Spleen (tissue), 13 donors: ENCODE measurements at places on chromosomes 1 and 21. TPM values are rescaled to one million over a fixed set of nuclear protein-coding genes. Genes with fewer than 3 reads are reported as not detected.

Gene TOMM40L
- total RNA-seq = 8.3 TPM

Gene KCNH1
- total RNA-seq = not detected

Gene CYP4X1
- total RNA-seq = 0.14 TPM

Gene MROH9
- not detected for total RNA-seq

Gene TRABD2B
- 0.60 TPM for total RNA-seq

Gene KCNT2
- 0.98 TPM for total RNA-seq

Gene FASLG
- 5.0 TPM for total RNA-seq

DNA sequence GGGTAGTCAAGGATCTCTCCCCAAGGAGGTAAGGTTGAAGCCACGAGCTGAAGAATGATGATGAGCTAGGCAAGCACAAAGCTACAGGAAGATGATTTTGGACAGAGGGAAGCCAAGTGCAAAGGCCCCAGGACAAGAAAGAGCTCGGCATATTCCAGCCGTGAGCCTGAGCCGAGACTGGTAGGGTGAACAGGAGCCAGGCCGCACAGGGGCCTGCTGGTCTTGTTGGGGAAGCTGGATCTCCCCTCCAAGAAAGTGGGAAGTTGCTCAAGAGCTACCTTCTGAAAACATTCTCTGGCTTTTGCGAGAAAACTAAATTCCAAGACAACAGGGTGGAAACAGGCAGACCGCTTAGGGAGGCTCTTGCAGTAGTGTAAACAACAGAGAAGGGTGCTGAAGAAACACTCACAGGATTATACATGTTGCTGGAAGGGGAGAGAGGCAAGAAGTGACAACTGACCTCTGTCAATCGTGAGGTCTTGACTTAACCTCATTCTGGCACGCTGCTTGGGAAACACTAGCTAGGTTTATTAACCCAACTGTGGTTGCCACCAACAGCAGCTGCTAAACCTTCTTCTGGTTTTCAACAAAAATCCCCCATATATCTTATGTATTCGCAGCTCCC lies 625.2 kb downstream of the SMYD3 start:
- DNase-seq = no peak

DNA sequence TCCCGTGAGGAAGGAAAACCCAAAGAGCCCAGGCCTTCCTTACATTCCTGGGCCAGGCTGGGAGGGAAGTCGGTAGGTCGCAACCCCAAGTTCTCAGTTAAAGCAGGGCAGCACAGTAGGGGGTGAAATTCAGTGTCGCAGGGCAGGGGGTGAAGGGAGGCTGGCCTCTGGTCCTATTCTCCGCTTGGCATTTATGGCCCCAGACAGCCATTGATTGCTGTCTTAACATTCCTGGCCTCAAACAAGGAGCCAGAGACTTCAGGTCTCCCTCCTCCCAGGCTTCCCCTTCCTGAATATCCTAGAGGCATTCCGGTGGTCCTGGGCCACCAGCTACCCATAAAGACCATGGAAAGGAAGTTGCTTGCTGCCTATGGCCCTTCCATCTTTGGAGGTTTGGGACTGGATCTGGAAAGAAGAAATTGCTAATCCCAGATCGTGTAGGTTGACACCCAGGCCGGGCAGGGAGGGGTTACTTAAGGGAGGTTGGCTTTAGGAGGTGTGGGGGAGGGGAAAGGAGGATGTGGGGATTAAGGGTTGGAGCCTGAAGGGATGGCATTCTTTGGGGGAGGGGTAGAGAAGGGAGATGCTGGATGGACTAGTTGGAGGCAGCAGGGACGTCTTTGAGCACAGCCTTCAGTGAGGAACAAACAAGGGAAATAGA lies 1.7 kb downstream of the LIN28A start:
- DNase-seq = no peak

GRCh38 chr1:208748387-208749165 lies 504.4 kb upstream of the PLXNA2 start:
- no peak for DNase-seq

DNA sequence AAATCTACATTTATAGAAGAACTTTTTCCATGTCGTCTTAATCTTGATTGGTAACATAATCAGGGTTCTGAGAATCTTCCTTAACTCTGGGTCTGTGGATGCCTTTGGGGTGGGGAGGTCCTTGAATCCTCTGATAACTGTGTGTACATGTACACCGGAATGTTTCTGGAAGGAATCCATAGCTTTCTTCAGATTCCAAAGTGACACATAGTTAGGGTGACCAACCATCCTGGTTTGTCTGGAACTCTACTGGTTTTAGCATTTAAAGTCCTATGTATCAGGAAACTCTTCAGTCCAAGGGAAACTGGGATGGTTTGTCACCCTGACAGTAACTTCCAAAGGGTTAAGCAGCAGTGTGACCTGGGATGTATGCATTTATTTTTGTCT lies 16.8 kb downstream of the STRIP1 start:
- DNase-seq = no peak

DNA sequence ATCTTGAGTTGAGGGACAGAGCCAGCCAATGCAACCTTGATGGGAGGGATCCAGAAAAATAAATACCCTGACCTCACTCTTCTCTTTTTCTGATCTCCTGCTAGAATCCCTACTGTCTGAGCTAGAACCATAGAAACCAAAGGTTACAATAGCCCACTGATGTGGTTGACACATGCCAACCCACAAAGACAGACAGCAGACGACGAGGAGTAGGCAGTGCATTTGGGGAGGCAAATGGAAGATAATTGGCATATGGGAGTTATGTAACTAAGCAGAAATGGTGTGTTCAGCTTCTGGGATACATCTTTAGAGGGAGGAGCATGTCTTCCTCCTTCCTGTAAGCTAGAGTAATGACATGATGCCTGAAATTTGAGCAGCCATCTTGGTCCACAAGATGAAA lies 171.7 kb upstream of the FGGY start:
- no peak for DNase-seq

GRCh38 chr1:53899206-53899628 lies 5.2 kb downstream of the DIO1 start:
- DNase-seq = no peak

DNA sequence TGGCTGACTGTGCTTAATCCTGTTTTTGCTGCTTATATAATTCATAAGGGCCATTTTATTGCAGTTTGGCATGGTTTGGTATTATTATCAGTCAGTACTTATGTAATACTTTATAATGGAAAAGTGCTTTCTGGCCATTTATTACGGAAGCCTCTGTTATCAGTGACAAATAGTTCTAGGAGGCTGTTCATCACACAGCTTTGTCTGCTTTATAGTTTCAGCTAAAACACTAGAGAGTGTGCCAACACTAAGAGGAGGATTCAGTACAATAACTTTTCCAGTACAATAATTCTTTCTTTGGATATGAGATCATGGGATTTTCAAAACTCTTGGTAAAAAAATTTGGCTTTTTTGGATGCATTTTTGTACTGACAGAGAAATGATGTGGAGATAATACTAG lies 102.9 kb upstream of the PTGFR start:
- no peak for DNase-seq

- DNase-seq = no peak
These were observed 7.5 kb downstream of the COL9A2 start for GRCh38 chr1:40309374-40310128.

DNA sequence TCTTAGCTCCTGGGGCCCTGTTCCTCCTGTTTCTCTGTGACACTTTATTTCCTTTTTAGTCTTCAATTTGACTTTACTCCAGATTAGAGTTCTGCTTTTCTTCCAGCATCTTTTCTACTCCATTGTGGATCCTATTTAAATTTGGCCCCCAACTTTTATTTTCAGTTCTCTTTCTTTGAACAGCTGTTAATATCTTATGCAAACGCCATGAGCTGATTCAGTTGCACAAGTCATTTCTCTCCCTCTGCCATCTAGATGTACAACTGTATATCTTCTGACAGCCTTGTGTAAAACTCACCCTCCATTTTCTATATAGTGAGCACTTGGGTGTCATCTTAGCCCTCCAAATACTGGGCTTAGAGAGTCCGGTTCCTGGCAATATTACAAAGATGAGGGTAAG lies 42.2 kb downstream of the SPATA17 start:
- no peak for DNase-seq

GRCh38 chr1:245656189-245656717 lies 501.5 kb downstream of the KIF26B start:
- DNase-seq = no peak

DNA sequence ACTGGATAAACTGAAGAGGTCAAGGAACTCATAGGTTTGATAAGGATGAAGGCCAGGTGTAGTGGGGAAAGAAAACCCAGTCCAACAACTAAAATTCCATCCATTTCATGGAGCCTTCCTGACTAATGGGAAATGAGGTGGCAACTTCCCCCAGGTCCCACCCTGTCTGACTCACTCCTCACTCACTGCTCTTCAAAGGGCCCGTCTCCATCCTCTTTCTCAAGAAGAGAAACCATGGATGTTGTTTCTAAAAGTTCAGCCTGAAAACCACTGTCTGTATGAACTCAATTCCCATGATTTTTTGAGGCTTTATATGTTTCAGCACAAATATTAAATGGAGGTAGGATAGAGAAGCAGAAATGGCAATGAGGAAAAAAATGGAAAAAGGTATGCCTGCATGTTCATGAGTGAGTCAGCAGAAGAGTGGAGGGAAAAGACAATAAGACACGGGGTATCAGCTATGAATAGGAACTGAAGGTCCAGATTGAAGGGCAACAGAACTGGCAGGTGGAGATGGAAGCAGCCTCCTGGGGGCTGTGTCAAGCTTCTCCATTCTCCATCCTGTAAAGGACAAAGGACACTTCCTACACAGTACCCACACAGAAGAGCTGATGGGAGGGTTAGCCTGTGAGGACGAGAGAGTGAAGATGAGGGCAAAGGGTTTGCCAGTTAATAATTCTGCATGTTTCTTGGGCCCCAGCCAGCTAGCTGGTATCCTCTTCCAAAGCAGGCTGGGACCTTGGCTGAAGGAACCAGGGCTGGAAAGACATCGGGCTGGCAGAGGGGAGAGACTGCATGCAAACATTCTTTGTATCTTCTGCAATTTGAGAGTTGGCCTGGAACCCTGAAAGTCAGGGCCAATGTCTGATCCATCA lies 5.5 kb upstream of the ELOVL1 start:
- no peak for DNase-seq

DNA sequence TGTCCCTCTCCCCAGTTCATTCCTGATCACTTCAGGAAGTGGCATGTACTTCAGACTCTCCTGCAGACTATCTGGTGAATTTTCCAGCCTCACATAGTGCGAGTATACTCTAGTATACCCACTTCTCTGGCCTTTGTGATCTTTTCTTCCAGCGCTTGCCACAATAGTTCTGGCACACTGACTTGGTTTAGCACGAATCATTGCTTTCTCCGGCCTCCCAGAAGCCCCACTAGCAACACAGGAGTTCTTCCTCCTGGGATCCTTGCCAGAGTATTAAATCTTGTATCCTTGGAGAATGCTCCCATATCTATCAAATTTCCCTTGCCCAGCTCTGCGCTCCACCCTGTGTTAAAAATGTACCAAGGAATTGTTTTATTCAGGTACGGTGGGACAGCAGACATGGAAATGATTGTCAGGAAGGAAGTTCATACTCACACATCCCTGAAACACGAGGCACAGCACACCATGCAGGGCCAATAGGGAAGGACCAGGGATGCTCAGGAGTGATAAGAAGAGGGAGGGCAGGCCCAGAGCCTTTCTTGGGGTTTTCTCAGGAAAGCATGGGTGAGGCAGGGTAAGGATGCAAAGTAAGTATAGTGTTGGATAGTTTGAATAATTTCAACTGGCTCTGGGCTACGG lies 136.7 kb downstream of the ADSS2 start:
- DNase-seq = no peak

GRCh38 chr1:33443705-33444180 lies 12.8 kb upstream of the PHC2 start:
- DNase-seq = no peak

DNA sequence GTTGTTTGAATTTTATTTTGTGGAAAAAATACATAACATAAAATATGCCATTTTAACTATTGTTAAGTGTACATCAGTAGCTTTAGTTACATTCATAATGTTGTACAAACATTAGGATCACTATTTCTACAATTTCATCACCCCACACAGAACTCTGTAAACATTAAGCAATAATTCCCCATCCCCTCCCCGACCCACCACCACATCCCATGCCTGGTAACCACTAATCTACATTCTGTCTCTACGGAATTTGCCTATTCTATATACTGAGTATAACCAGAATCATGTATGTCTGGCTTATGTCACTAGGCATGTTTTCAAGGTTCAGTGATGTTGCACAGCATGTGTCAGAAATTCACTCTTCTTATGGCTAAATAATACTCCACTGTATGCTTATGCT lies 47.7 kb downstream of the CDC42BPA start:
- no peak for DNase-seq

DNA sequence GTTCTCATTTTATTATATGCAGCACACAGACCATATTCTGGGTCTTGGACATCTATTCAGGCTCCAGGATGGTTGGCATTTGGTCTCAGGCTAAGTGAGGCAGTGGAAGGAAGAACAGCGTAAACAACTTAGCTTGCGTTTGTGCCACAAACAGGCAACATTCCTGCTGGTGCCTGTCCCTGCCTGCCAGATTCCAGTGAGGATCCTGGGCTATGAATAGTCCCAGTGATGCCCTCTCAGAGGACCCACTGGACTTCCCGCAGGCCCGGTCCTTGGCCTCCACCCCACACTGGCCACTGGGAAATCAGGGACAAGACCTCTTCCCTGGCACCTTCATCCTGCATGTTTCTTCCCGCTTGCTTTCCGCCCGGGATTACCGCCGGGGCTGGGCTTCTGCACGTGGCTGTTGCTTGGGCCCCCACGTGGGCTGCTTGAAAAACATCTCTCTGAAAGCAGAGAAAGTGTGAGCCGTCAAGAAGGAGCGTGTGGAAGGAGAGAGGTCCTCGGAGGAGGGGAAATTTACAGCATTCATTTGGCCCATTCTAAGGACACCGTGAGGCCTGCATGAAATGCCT lies 145.1 kb upstream of the WNT4 start:
- no peak for DNase-seq

- DNase-seq = no peak
These were observed 14.1 kb upstream of the MYOG start for GRCh38 chr1:203099805-203100515.

DNA sequence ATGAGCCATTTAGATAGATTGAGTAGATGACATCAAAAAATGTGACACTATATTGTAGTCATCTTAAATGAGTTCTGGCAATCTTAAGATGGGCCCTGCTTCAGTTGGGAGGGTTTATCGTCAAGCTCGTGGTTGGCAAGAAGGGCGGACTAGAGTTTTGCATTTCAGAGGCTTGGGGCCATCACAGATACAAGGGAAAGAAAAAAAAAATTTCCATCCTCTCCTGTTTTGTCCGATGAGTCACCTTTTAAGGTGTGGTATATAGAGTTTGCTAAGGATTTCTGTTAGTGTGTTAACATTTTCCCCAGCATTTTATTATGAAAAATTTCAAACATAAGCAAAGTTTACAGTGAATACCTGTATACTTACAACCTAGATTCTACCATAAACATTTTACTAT lies 31.8 kb upstream of the KCNQ4 start:
- no peak for DNase-seq

- DNase-seq = no peak
These were observed 88.4 kb downstream of the RUNX1 start for GRCh38 chr21:34960687-34961086.
